Renal cortex interstitium (tissue), 15 donors: ENCODE measurements at places on chromosomes 1 and 21.

- no peak for DNase-seq
Observed at GRCh38 chr1:82225421-82226185, 424.9 kb downstream of the ADGRL2 start.

GRCh38 chr21:28696844-28697410 lies 295.8 kb downstream of the LTN1 start:
- DNase-seq, result no peak

GRCh38 chr1:198304431-198304830 lies 147.6 kb downstream of the NEK7 start:
- DNase-seq, result no peak

GRCh38 chr1:200989337-200989736 lies 34.2 kb downstream of the KIF21B start:
- DNase-seq, result no peak

DNA sequence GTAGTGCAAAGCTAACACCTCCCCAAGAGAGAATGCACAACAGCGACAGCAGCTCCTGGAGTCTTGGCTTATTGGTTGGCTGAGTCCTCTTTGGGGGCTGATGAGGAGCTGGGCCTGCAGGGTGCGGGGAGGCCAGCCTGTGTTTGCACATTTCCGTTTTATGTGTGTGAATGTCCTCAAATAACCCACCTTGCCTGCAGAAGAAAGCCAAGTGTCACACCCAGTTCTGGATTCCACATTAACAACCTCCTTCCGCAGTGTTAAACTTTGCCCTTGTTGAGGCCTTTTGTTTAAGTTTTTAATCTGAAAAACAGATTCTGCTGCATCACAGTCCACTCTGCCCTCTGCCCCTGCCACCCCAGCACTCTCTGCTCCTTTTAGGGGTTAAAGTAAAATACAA lies 274.5 kb downstream of the TM2D1 start:
- DNase-seq, result no peak

DNA sequence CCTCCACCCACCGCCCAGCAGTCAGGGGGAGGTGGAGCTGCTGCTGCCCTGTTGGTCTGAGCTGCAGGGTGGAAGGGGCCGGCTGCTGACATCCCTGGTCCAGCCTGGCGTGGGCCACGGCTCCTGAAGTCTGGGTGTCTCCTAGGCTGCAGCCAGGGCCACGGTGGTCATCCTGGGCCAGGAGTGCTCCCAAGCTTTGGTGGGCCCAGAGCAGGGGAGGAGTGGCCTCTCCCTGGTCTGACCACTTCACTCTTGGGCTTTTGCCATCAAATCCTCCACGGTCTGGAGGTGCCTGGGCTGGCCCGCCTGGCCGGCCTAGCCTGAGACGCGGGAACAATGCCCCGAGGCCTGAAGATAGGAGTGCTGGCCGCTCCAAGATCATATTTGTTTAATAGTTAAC lies 5.8 kb downstream of the PRDM16 start:
- DNase-seq, result no peak

DNA sequence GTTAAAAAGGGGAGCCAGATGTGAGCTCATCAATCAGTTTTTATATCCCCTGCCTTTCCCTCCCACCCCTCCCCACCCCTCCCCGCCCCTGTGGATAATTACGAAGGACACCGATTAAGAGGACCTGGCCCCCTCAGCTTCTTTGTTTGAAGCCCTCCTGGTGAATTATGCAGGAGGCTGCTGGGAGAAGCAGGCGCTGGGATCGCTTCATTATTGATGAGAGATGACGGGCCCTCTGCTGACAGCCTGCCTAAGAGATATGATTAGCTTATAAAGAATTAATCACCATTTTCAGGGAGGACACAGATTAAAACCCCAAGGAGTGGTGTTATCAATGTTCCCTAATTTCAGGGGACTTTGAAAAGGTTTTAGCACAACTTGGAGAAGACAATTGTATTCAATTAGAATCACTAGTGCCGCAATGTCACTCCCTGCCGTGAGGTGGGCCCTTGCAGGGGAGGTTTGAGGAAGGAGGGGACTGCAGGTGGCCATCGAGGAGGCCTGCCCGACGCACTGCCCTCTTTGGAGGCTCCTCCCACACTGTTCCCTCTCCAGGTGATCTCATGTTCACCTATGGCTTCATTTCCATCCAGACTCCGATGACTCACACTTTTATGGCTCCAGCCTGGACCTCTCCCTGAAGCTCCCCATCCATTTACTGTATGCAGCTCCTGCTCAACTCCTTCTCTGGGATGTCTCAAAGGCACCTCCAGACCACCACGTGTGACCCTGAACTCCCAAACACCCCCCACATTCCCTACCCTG lies 67.0 kb upstream of the KLHDC7A start:
- no peak for DNase-seq

- no peak for DNase-seq
Observed at GRCh38 chr1:206563367-206564207, 48.7 kb downstream of the EIF2D start.

GRCh38 chr1:71023515-71023914 lies 24.1 kb downstream of the PTGER3 start:
- no peak for DNase-seq

DNA sequence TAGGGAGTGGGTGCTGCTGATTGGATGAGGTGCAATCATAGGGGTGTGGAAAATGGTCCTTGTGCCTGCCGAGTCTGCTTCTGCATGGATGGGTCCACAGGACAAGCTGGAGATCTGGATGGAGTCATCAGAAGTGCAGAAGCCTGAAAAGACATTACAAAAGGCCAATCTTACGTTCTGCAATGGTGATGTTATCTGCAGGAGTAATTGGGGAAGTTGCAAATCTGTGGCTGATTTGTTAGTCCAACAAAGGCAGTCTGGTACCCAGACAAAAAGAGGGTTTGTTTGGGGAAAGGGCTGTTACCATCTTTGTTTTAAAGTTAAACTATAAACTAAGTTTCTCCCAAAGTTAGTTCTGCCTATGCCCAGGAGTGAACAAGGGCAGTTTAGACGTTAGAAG lies 166.5 kb downstream of the PGBD5 start:
- DNase-seq, result no peak

DNA sequence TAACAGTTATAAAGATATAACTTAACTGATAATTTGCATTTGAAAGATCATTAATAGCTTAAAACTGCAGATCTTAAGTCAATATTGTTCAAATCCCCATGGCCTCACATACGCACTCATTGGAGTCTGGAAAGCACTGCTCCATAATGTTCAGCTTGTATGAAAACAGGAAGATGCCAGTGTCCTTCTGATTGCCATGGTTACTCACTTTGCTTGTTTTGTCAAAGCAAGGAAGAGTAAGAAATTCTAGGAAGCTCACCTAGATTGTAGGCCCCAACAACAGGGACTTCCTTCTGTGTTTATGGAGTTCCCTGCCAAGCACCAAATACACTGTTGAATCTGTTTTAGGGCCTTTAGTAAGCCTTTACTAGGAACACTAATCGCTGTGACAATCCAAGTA lies 10.9 kb downstream of the GAS5 start:
- no peak for DNase-seq

GRCh38 chr1:53195246-53196016 lies 1.2 kb upstream of the CPT2 start:
- DNase-seq, result no peak

- DNase-seq, result no peak
Observed at GRCh38 chr21:31647650-31648049, 11.8 kb upstream of the SOD1 start.

DNA sequence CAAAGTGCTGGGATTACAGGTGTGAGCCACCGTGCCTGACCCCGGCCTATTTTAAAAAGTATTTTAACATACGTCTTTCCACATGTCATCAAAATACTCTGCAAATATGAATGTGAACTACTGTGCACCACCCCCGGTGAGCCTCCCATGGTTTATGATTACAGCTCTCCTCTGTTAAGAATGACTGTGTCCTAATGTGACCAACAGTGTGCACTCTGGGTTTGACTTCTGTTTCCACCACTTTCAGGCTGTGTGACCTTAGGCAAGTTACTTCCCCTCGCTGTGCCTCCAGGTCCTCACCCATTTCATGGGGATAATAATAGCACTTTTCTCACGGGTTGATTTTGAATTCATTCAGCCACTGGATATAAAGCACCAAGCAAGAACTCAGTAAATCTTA lies 14.7 kb downstream of the AMPD2 start:
- no peak for DNase-seq

- no peak for DNase-seq
Observed at GRCh38 chr1:184146202-184146601, 94.7 kb downstream of the TSEN15 start.

- DNase-seq, result peak; percentile 22
Observed at GRCh38 chr1:213415691-213416380, 364.8 kb downstream of the RPS6KC1 start.

GRCh38 chr1:41707793-41708192 lies 210.9 kb downstream of the HIVEP3 start:
- no peak for DNase-seq

DNA sequence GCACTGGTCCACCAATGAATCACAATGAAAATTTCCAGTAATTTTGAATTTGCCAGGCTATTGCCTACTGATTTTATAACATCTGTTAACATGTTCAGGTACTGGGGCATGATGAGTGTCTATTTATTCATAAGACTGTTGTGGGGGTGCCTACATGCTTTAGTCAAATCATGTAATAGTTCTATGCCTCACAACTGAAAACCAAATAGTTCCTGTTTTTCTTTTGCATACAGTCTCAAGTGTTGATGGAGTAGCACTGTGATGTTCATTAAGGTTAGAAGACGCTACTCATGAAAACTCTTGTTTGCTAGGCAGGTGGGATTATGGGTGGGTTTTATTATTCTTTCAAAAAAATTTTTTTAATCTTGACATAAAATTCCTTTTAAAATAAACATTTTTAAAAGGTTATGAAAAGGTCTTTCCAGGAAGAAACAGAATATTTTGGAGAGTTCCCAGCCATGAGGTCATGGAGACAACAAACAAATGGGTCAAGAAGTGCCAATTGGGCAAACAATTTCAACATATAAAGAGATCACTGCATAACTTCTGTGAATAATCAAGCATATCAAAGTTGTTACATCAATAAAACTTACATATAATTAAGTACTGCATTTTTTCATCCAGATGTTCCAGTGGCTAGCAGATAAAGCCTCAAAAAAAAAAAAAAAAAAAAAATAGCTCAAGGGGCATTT lies 40.2 kb upstream of the NHLH2 start:
- no peak for DNase-seq

GRCh38 chr1:201311356-201312011 lies 28.2 kb downstream of the PKP1 start:
- no peak for DNase-seq

- no peak for DNase-seq
Observed at GRCh38 chr21:37538971-37539590, 172.5 kb downstream of the DYRK1A start.

- DNase-seq, result no peak
Observed at GRCh38 chr1:174017231-174017970, 4.8 kb downstream of the RC3H1 start.

DNA sequence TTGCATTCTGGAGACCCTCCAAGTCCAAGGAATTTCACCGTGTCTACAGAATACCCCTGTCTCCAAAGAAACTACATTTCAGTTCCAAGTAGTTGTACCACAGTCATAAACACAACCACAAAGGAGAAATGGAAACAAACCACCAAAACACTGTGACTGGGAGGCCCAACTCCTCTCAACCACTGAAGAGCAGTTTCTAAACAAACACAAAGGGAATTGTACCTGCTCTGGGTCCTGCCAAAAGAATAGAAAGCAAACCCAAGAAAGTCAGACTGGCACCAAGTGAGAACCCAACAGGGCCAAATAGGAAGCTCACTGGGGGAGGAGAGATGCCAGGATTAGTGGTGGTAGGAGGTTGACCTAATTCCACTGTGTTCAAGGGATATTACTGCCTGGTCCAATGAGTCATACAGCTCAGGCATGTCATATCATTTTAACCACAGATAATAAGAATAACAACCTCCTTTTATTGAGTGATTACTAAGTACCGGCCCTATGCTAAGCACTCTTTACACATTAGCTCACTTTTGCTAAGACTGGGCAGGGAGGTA lies 123.9 kb upstream of the PPP2R5A start:
- DNase-seq, result no peak

DNA sequence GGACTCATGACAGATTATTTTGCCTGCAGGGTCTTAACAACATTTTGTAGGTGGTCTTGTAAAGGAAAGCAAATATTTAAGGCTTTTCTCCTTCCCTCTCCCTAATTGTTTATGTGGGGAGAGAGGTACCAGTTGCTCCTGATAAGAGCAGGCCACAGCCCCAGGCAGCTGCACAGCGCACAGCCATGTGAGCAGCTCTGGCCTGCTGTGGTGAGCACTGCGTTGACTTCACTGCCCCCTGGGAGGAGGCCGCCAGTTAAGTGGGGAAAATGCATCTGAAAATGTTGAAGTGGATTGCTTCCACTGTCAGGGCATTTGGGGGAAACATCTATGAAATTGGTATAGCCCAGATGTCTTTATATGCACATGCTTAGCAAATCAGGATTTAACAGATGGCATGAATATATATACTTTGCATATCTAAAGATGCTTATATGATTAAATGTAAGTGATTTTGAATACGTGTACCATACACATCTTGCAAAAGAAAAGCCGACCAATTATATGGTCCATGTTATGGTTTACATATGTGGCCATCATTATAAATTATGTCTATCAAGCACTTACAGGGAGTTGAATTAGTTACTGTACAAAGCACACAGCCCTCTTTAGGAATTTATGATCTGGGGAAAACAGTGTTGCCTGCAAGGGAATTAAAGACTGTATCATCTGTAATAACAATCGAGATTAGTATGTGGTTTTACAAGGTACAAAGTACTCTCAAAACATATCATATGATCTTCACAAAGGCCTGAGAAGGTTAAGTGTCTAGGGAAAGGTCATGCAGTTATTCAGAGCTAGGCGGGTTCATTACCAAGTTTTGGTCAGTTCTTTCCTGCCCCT lies 132.1 kb downstream of the RHOU start:
- no peak for DNase-seq

GRCh38 chr1:159229896-159230295 lies 25.2 kb downstream of the ACKR1 start:
- DNase-seq, result no peak

DNA sequence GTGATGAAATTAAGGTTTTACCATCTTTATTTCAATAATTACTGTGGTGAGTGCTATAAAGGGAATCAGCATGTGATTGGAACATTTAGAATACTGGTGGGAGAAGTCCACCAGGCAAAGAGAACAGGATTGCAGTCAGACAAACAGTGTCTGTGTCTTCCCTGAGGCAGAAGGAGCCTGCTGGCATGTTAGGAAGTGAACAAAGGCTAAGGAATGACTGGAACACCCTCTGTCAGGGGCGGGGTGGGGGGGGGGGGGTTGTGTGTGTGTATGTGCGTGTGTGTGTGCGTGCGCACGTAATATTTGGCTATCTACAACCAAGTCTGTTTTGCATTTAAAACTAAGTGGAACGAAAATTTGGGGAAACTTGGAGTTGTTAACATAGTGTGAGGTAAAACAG lies 30.2 kb downstream of the SRRM1 start:
- DNase-seq, result no peak

DNA sequence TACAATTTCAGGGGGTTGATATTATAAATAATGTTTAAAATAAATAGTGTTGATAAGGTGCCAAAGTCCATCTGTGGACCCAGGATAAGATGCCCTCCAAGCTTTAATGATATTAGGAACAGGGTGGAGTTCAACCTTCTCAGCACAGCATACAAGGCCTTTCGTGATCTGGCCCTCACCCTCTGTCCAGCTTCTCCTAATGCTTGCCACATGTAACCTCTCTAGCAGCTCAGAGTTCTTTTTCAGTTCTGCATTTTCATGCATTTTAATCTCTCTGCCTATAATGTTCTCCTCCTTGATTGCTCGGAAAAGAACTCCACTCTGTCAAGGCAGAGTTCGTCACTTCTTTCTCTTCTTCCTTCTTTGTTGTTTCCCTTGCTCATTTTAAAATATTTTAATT lies 21.4 kb upstream of the SMAP2 start:
- DNase-seq, result no peak

GRCh38 chr1:228939881-228940392 lies 204.7 kb downstream of the RHOU start:
- DNase-seq, result no peak

GRCh38 chr1:206011057-206011456 lies 7.9 kb upstream of the RAB7B start:
- no peak for DNase-seq
